AG08395 (cell line): ENCODE measurements at places on chromosomes 1 and 21.

GRCh38 chr1:198681831-198682759 is 43.3 kb downstream of the PTPRC start:
- peak; percentile 76 for DNase-seq

DNA sequence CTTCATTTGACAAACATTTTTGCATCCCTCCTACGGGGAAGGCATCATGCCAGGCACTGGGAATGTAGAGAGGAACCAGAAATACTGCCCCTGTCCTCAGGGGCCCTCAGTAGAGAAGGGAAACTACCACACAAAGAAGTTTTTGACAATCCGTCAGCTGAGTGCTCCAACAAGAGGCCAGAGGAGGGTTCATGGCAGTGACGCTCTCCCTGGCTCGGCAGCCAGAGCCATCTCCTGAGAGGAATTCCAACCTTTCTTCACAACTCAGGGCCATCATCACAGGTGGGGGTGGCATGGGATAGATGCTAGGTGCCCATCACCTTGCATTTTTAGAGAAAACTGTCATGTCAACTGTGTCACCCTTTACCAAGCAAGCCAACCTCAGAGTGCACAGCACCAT is 154.1 kb downstream of the HIVEP3 start:
- DNase-seq, result no peak

- no peak for DNase-seq
Measured at GRCh38 chr1:54460351-54460750, 54.2 kb upstream of the SSBP3 start.

GRCh38 chr1:208737161-208737560 is 493.0 kb upstream of the PLXNA2 start:
- DNase-seq, result no peak

DNA sequence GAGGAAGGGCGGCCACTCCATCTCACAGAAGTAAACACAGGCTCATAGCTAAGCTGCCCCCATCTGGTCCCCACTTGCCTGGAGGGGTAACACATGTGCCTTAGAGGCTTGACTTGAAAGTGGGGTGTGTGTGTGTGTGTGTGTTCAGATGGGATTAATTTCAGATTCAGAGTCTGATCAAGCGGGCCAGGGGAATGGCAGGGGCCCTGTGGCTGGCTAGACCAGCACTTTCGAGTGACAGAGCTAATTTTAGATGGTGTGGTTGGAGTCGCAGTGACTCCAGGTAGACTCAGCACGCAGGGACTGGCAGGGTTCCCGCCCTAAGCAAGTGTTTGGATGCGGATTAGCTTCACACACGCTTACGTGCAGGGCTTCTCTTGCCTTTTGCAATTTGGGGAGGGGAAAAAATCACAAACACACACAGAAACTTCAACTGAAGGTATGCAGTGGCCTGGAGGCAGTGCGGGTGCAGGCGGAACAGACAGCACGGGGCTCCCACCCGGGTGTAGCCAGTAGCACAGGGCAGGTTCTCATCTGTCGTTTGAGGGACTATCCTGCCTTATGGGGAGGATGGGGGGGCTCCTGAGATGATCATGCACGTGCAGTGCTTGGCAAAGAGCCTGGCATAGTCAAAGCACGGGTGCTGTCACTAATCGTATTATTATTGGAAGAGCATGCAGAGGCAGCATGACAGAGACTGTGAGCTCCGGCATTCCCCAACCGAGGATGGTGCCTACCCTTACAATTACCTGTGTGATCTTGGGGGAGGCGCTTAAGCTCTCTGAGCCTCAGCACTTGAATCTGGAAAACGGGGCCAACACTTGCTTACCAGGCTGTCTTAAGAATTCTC is 1.3 kb downstream of the EDN2 start:
- no peak for DNase-seq
